ENCODE measurements at places on chromosomes 6 and 20.

GRCh38 chr6:165662041-165662748, 846 bp downstream of the PDE10A start:
- no peak for DNase-seq

DNA sequence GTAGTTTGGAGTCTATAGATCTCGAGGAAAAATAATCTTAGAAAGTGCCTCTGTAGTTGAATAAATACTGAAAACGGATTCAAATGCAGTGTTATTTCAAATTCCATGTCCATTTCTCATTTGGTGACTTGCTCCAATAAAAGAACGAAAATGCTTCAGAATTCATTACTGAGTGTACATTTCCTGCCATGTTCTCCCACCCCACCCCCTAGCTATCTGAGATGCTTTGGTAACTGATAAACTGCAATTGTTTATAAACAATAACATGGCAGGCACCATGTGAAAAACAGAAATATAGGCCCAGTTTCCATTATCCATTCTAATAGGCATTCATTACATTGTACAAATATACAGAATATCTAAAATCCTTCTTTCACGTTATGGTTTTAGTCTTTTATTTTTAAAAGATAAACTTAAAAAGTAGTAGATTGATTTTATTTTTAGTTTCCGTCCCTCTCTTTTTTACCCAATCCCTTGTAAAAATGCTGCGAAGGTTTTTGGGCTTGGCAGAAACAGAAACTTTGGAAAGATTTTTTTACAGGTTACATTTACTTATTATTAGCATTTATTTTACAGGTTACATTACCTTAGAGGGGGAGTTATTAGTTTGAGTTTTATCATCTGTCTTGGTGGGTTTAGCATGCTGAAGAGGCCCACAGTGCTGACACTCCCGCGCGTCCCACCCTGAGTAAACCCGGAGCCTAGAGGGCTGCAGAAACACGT, 1.5 kb downstream of the FAM162B start:
- DNase-seq, result peak; percentile 57

DNA sequence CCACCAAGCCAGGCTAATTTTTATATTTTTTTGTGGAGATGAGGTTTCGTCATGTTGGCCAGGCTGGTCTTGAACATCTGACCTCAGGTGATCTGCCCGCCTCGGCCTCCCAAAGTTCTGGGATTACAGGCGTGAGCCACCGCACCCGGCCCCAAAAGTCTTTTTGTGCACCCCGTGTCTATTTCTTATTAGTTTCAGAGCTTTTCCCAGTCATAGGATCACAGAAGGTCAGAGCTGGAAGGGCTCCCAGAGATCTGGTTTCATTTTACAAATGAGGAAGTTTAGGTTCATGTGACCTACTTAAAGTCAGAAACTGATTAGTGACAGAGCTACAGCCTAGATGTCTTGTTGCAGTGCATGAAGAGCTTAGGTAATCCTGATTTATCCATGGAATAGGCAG, 1.6 kb upstream of the OGFRL1 start:
- DNase-seq, result peak; percentile 53

GRCh38 chr20:896501-897025, 19.6 kb downstream of the ANGPT4 start:
- peak; percentile 34 for DNase-seq

DNA sequence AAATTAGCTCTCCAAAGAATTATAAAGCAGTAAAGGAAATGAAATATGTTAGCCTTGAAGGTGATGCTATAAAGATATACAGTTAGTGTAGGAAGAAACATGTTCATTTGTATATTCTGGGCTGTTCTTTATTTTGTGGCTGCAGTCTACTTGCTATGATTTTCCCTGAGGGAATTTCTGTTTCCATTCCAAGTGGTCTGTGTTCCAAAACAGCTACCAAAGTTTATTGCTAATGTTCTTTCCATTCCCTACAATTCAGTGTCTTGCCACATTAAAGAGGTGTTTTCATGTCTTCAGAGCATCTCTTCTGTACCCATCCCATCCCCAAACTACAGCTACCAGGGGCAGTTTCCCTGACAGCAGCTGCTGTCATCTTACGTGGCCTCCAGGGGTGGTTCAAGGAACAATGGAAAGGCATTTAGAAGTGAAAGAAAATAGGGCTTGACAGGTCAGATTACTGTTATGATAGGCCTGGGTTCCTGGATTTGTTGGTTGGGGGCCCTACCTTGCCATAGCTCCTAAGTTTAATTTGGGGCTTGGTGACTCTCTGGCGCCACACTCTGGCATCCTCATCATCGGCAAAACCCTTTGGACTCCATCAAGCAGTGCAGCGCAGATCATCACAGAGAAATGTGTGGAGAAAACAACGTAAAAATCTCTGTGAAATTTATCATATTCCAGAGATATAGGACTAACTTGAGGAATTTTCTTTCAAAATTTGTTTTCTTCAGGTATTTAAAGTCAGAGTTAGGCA, 33.8 kb upstream of the AIG1 start:
- DNase-seq, result peak; percentile 40

DNA sequence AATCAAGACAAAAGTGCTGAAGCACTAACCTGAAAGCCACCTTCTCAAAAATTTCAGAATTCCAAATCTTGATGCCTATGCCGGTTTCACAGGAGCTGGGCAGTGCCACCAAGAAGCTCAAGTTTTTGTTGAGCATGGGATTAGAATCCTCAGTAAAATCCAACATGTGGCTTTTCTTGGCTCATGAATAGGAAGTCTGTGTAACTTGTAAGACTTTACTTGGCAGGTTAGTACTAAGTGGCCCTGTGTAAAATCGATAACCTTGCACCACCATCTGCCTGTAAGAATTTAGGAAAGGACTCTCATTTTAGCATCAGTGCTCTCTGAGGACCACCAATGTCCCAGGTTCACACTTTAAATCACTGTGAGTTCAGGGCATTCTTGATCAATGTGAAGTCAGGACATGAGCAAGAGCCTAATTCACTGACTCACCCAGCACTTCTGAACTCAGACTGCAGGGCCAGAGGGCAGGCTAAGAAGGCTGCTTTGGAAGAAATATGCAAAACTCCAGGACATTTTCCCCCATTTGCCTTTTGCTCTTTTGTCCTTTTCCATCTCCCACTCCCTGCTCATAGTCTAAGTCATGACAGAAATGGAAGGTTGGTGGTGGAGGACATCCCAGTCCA, 113.2 kb downstream of the EDN1 start:
- peak; percentile 77 for DNase-seq

- peak; percentile 91 for DNase-seq
These were observed 242.8 kb upstream of the TCF21 start for GRCh38 chr6:133645966-133646740.

GRCh38 chr6:169250660-169251059, 3.0 kb downstream of the THBS2 start:
- peak; percentile 89 for DNase-seq

DNA sequence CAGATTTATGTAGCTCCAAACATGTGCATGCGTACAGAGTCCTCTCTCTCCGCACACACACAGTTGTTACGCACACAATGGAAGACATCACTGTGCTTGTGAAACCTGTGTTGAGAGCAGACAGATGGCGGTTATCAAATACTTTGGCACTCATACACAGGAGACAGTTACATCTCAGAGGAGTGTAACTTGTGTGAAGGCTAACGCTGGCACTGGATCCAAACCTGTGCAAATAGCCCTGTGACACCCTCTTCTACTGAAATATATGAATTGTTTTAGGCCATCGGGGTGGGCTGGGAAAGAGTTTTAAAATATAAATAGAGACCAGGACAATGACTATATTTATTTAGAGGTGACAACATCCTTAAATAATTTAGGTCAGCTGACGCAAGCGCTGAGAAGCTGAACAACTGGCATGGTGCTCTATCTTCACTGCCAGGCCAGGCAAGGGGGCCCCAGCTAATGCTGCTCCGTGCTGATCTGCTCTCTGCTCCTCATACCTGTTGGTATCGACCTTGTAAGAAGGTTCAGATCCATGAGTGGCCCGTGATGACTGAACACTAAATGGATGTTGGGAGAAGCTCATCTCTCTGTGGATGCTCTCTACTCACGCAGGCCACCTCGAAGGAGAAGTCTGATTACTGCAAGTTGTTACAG, 69.4 kb downstream of the FOXC1 start:
- peak; percentile 30 for DNase-seq

DNA sequence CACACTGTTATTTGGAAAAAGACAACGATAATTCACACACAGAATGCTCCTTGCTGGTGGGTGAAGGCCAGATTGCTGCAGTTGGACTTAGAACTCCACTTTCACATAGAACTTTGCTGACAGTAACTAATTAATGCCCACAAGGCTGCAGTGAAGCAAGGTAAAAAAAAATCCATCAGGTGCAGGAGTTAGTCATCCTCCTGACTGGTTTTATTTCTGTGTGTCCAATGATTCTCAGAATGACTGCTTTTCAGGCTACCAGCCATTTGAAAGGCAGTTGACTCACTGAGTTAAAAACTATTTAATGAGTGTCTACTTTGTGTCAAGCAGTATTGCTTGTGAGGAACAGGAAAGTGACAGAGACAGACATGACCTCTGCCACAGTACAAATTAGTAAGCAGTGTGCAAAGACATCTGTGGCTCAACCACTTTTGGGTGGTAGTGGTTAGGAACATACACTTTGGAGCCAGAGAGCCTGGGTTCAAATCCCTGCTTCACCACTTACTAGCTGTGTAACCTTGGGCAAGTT, 41.9 kb downstream of the ELOVL5 start:
- DNase-seq, result peak; percentile 54
